ENCODE measurements at places on chromosomes 12 and 14.

DNA sequence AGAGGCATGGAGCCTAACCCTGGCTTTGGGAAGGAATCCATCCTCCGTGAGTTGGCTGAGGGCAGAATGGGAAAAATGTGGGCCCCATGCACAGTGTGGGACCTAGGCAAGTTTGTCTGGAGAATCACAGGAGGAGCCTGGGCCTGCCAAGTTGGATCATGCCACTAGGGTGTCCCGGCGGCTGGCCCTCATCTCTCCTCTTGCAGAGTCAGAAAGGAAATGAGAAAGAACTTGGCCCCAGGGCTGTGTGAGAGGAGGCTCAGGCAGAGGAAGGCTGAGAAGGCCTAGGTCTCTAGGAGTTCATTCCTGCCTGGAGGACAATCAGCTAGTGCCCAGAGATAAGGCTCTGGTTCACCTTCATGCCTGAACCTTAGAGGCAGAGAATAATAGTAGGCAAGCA is 2.5 kb upstream of the ESRRB start:
- DNase-seq = no peak

DNA sequence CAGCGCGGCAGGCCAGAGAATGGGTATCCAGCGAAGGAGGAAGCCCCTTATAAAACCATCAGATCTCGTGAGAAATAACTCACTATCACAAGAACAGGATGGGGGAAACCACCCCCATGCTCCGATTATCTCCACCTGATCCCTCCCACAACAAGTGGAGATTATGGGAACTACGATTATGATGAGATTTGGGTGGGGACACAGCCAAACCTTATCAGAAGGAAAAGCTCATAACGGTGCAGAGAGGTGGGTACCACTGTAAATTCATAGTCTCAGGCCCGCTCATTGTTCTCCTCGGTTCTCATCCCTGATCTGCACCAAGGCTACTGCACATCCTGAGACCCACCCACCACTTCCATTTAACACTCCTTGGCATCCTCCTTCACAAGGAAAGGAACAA is 326.5 kb downstream of the MED13L start:
- DNase-seq = no peak

DNA sequence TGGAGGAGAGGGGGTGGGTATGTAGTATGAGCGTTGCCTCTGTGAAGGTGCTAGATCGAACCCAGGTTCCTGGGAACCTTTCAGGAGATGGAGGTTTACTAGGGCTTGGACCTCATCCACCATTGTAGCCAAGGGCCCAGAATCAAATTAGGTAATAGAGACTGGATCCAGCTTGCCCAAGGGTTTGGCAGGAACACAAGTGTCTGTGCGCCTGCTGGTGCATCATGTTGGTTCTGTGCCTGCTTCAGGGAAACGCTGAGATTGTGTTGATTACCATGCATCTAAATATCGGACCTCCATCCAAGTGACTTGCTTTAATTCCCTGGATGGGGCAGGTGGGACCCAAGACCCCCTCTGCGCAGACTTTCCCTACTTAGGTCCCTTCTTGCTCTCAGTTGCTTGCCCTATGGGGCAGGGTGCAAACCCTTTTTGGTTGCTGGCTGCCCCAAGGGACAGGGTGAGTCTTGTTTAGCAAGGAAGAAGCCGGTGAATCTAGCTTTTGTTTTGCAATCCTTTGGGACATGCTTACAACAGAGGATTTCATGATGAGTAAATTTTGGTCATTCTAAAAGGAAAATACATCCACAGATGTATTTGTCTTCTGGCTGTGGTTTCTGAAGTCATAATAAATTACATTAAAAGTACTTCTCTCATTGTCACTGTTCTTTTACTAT is 189.8 kb upstream of the PRICKLE1 start:
- DNase-seq = no peak

DNA sequence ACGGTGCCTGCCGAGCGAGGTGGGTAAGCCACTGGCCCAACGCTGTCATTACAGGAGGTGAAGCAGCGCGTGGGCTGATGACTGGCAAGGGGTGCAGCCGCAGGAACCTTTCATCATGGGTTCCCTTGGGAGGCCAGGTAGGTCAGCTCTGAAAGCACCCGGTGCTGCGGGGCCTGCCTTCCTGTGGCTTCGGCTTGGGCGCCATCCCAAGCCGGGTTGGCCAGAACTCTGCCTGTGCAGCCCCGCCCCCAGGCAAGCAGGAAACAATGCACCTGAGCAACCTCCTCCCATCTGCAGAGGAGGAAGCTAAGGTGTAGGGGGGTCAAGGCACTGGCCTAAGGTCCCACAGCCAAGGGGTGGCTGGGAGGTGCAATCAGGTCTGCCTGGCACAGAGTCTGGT is 20.0 kb upstream of the HHIPL1 start:
- no peak for DNase-seq

DNA sequence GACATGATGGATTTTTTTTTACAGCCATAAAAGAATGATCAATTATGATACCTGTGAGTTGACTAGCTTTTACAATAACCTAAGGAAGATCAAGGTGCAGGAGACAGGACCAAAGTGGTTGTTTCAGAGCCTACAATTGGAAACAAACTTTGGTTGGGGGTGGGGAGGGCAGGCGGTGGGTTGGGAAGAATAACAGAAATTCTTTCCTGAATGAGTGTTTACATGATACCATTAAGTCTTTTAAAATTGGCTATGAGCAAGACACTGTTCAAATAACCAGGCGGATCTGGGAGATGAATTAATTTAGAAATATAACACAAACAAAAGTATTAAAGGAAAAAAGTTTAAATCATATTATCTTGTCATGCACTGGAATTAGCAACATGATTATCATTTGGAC is 7.2 kb downstream of the NFYB start:
- DNase-seq = no peak

DNA sequence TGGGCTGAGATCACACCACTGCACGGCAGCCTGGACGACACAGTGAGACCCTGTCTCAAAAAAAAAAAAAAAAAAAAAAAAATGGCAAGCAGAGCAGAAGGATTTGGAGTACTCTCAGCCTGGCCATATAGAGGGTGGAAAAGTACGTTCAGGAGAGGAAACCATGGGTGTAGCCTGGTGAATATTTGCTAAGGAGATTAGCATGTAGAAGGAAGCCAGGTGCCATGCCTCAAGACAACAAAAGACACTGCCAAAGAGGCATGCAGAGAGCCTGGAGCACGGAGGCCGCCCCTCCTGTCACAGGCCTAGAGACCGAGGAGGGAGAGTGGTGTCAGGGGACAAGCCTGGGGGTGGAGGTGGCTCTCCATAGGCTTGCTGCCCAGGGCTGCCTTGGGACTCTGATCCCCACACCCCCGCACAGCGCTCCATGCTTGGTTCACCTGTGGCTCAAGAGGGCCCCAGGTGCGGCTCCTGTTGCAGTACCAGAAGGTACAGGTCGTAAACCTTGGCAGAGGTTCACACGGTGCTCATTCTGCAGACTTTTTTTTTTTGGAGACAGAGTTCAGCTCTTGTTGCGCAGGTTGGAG is 27.9 kb upstream of the DEGS2 start:
- no peak for DNase-seq

- no peak for DNase-seq
Measured at GRCh38 chr12:123398550-123399254, 14.8 kb downstream of the KMT5A start.

- peak; percentile 90 for DNase-seq
Measured at GRCh38 chr12:120301962-120302815, at the start of gene SIRT4. TSS of gene SIRT4 (plus strand) at chr12:120302321. CDS start at chr12:120303562, 1,241 bp downstream.

GRCh38 chr14:19800282-19801117 is 3.1 kb upstream of the OR4N2 start:
- no peak for DNase-seq

DNA sequence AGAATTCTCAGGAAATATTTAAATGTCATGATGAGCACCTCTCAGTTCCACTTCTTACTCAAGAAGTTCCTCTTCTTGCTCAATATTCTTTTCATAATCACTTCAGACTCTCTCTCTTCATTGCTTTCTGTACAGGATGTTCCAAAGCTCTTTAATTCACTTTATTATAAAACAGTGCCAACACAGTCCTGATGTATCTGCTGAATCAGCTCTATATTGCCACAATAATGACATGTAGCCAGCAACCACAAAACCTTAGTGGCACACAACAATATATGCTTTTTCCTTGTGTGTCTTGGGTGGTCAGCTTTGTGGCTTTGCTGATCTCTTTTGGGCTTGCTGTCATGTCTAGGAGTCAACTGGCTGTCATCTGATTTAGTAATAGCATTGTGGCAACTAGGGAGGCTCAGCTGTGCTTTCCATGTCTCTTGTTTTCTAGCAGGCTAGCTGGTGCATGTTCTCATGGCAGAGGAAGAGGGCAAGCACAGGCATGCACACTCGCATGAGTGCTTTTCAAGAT is 52.8 kb upstream of the SLC2A13 start:
- DNase-seq = no peak

DNA sequence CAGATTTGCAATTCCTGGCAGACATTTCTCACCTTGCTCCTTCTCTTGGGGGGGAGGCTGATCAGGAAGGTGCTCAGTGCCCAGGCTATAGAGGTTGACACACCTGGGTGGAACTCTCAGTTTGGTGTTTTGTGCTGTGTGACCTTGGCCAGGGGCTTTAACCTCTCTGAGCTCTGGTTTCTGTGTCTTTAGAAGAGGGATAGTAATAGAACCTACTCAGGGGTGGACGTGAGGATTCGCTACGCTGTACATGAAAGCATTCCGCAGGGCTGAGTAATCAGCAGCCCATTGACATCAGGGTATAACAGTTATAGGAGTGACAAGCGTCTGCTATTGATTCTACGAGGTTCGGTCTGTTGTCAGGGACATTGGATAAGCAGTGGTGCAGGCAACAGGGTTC is 98.1 kb downstream of the PHETA1 start:
- no peak for DNase-seq

DNA sequence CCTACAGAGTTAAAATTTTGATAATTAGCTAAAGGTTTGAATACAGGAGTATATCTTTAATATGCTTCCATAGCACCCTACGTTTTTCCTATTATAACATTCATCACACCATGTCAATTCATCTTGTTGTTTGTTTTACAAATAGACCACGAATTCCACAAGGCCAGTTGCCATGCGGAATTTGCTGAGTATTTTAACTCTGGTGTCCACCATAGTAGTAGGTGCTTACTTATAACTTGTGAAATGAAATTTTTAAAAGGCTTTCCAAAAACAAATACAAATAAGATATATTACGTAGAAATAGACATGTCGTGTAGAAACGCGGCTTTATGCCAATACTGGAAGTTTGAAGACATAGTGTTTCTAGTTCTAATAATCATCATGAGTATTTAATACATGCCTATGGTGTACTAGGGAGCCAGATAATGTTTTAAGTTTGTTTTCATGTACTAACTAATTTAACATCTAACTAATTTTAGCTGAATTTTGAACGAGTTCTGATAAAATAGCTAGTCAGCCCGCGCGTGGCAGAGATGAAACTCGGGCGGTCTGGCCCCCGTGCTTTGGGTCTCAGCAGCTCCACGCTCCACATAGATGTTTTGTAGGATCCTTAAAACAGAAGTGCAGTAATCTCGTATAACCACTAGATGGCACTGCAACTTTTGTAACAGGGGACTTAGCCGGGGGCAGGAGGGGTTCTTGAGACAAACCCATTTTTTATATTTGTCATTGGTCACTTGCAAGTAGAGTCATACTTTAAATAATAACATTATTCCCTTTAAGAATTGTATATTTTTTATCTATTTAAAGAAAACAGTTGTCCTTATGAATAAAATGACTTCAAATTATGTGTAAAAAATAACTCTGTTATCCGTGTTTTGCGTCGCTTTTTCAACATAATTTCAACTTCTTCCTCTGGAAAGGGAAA is 10.2 kb downstream of the CD69 start:
- DNase-seq = peak; percentile 73

DNA sequence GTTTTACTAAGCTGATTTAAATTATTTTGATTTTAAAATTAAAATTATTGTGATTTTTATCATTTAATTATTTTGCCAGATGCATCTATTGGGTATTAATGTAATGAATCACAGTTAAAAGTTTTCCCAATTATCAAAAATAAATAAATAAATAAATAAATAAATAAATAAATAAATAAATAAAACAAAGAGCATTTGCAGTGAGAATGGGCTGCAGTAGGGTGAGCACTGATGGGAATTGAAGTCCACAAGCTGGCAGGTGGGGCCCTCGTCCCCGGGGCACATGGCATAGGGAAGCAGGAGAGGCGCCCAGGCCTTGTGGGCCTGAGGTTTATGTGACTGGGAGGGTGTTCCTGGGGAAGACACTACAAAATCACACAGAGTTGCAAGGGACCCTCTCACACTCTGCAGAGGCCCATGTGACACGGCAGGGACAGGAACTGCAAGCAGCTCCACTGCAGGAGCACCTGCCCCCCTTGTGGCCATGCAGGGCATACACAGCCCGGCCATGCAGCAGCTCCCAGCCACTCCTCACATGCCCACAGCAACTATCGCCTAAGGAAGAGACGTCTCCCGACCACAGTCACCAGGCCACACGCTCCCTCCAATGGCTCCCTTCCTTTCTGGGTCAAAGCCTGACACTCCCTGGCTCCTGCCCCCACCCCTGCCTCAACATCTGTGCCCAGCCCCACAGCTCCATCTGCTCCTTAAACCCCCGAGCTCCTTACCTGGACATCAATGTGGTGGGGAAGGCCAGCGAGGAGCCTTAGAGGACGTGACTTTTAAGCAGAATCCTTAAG is 256.3 kb upstream of the SFSWAP start:
- no peak for DNase-seq

GRCh38 chr12:119229837-119230236 is 51.1 kb downstream of the HSPB8 start:
- DNase-seq = no peak

DNA sequence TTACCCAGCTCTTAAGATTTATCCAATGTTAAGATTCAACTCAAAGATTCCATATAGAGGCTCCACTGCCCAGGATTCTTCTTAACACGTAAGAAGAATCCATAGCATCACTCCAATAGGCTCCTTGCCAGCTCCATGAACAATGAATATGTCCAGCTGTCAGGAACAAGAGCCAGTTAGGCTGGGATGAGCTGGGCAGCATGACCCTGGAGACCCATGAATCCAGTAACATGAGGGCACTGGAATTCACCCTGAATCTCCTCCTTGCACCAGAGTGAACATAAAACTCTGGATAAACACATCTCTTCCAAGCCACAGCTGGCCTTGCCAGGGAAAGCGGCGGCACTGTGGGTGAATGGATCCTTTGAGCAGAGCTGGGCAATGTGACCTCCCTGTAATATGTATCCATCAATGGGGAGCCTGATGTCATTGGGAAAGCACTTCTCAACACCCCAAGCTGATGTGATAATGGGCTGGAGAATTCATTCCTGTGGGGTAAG is 24.4 kb upstream of the TC2N start:
- DNase-seq = no peak

DNA sequence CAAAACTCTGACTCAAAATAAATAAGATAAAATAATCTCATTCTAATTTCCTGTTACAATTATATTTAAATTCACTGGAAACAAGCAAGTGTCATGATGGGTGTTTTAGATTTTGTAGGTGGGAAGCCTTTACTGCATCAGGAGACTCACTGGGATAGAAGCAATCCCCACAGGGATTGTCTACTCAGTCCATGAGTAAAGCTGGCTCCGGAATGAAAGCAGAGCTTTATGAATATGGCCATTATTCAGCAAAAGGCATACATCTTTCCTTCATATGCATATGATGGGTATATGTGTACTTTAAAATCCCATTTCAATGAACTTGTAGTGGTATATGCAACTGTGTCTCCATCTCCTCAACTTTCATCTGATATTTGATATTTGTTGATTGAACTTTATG is 25.4 kb upstream of the PPM1H start:
- no peak for DNase-seq

GRCh38 chr14:94051115-94051514 is 25.0 kb downstream of the OTUB2 start:
- DNase-seq = no peak

GRCh38 chr14:68199554-68200151 is 380.1 kb downstream of the RAD51B start:
- peak; percentile 13 for DNase-seq

Measured in NCI-H748 treated with DMSO at 0.1 percent for 48 hours (cell line).